D721Med (cell line): ENCODE measurements at places on chromosomes 7 and 10.
A peak's percentile ranks its signal among the peaks of the same experiment; 100 is the strongest.

- DNase-seq = no peak
Measured at GRCh38 chr10:35415505-35415904, 79.2 kb downstream of the CCNY start.

DNA sequence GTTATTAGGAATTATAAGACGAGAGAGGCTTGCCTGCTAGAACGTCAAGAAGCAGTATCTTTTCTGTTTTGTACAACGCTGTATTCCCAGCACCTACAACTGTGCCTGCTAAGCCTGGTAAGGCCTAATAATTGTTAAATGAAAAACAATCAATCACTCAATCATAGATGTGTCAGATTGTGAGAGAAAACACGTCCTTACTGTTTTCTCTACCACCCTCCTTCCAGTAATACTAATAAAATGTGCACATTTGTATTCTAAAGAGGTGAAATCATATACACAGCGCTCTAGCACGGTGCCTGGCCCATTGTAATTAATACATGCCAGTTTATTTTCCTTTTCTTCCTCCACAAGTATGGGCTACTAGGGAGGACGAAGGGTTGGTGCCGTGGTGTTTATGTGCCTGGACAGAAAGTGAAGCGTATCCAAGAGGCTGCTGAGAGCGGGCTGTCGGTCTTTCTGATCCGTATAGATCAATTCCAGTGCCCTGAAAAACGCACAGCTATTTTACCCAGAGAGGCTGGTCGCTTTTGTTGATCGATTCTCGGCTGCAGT, 1.5 kb upstream of the AUTS2 start:
- DNase-seq = no peak

- DNase-seq = no peak
Measured at GRCh38 chr10:95728526-95728925, 27.4 kb upstream of the ENTPD1 start.

- DNase-seq = no peak
Measured at GRCh38 chr7:100545360-100546128, 6.5 kb downstream of the AGFG2 start.

DNA sequence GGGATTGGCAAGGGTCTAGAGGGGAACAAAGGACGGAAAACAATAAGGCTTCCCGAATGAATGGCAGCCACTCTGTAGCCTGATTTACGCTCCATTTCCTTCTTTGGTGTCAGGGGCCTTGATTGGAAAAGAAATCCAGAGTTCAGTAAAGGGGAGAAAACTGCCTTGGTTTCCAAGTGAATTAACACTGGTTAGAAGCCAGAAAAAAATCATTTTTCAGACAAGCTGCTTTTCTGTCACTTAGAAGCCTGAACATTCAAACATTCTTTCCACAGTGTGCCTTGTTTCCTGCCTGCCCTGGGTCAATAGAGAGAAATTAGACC, 283 bp upstream of the TRDMT1 start:
- no peak for DNase-seq

DNA sequence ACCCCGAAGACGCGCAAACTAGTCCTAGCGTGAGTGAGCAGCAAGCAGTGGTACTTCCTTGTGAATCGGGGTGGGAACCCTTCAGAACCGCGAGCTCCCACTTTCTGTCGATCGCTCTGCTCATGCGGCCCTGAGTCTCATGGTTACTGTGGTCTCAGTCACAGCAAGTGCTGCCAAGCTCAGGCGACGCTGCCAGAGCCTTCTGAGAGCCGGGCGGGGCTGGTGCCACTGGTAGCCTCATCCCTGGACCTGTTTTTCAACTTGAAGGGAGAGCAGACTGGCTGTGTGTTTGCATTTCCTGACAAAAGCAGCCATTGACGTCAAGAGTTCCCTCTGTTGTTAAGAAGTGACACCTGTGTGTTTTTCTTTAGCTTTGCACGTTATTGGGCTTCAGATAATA, 32.9 kb upstream of the BHLHA15 start:
- no peak for DNase-seq

- DNase-seq = no peak
Measured at GRCh38 chr10:101969412-101969922, 86.5 kb downstream of the ARMH3 start.

- no peak for DNase-seq
Measured at GRCh38 chr10:120077707-120078492, 185.4 kb downstream of the SEC23IP start.

- DNase-seq = no peak
Measured at GRCh38 chr10:119656760-119657159, 5.6 kb downstream of the BAG3 start.

GRCh38 chr10:34454590-34455261, 360.4 kb downstream of the PARD3 start:
- no peak for DNase-seq

DNA sequence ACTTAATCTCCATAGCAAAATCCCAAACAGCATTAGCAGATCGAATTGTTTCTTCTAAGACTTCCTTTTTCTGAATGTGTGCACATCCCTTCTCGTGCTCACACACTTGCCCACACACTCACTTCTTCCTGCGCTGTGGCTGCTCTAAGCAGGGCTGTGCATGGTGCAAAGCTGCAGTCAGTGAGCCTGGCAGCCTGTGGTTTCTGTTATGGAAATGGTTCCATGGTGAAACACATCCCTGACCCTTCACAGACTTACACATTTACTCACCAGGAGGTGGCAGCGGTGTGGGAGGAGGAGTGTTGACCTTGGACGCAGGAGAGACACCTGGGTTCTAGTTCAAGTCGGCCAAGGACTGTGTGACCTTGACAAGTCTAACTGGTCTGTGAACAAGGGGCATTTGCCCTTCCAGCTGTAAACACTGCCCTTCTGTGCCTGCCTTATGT, 24.9 kb downstream of the MTURN start:
- no peak for DNase-seq

GRCh38 chr10:28959850-28960501, 282.7 kb downstream of the BAMBI start:
- DNase-seq = no peak

- DNase-seq = no peak
Measured at GRCh38 chr10:11146402-11147171, 128.9 kb downstream of the CELF2 start.

- DNase-seq = no peak
Measured at GRCh38 chr7:68158686-68159295, 1162.2 kb downstream of the TYW1 start.

DNA sequence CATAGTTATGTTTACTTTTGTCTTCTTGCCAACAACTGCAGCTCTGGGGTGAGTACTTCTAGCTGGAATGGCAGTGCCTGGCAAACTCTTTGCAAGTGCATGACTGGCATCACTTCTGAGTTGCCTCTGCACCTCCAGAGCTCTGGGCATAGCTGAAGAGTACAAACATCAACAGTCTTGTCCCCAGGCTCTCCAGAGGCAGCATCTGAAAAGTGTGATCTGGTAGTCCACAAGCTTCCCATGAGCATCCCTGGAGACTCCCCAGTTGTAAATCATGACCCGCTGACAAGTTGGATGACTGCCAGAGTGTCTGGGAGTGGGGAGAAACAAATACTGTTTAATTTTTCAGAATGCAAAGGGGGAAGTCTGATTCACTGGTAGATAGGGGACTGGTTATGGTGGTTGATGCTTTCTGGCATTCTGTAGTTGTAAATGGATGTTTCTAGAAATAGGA, 138.9 kb upstream of the CDK13 start:
- DNase-seq = no peak

DNA sequence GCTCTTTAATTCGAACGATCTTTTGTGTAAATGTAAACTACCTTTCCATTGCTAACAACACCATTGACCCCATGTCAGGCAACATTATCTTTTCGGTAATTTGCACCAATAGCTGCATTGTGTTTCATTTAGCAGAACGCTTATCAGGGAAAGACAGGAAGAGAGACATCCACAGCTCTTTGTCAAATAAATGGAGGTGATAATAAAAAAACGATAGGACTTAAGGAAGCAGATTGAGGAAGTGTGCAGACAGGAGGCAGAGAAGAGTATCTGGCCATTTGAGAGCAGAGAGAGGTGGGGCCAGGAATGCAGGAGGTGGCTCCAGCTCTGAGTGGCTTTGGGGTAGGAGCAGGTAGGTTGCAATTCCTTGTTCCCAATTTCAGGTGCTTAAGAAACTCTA, 37.5 kb upstream of the ADARB2 start:
- no peak for DNase-seq

- no peak for DNase-seq
Measured at GRCh38 chr10:95850791-95851190, 57.0 kb upstream of the CC2D2B start.

- no peak for DNase-seq
Measured at GRCh38 chr7:126780993-126781392, 471.7 kb downstream of the GRM8 start.

- no peak for DNase-seq
Measured at GRCh38 chr7:140417456-140418155, 13.7 kb downstream of the RAB19 start.

- DNase-seq = peak; percentile 11
Measured at GRCh38 chr10:69503001-69503895, 52.0 kb downstream of the TSPAN15 start.

DNA sequence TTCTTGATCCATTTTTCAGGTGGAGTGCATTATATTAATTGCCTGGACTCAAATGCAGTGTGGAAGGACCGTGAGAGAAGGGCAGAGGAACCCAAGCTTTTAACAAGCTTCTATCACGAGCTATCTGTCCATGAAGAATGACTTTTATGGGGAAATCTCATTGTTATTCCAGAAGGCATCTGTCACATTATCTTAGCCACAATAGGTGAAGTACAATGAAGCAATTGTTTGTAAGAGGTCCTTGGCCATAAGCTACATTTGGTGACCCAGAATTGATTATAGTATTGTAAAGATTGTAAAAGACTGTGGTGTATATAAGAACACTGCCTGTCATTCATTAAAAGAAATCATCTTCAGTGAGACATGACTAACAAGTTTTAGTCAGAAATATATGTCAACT, 58.6 kb upstream of the RELN start:
- DNase-seq = no peak

- no peak for DNase-seq
Measured at GRCh38 chr7:122133477-122133876, 10.6 kb downstream of the AASS start.

DNA sequence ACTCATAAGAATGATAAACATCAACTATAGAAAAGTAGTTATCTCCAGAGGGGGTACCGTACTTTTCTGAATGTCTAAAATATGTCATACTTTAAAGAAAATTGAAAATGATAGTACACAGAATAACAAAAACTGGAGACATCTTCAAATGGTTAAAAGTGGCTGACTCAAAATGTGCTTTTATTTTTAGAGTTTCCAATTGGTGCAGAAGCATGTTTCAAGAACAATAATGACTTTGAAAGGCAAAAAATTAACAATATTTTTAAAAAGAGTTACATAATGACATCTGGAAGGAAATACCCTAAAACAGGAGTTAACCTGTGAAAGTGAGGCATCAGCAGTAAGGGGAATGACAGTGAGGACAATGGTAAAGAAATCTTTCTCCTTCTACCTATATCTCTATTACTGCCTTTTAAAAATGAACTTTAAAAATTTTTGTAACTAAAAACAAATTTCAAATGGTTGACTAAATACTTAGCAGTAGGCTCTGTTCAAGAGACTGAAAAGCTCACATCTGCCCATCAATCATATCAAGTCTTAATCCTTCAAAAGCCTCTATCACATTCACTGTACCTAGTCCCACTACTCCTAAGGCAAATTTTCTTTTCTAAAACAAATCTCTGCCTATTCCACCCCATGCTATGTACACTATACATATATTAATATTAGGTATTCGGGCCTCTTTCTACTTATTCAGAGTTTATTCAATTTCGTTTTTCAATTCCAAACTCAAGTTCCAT, 3.0 kb downstream of the ASZ1 start:
- no peak for DNase-seq

- DNase-seq = no peak
Measured at GRCh38 chr10:69632516-69633199, 2.6 kb downstream of the FAM241B start.

GRCh38 chr10:48193556-48193955, 80.9 kb downstream of the FRMPD2 start:
- no peak for DNase-seq

DNA sequence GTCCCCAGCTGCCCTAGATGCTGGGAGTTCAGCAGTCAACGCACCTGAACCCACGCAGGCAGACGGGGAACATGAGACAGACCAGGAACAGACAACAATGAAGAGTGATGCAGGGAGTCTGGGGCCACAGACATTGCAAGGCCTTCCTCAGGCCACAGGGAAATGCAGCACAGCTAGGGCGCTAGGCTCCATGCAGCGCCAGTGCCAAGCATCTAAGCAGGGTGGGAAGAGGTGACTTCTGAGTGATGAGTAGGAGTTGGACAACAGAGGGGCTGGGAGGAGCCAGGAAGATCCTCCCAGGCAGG, 7.7 kb upstream of the RET start:
- no peak for DNase-seq

- no peak for DNase-seq
Measured at GRCh38 chr7:24580283-24580946, 7.2 kb downstream of the PALS2 start.

DNA sequence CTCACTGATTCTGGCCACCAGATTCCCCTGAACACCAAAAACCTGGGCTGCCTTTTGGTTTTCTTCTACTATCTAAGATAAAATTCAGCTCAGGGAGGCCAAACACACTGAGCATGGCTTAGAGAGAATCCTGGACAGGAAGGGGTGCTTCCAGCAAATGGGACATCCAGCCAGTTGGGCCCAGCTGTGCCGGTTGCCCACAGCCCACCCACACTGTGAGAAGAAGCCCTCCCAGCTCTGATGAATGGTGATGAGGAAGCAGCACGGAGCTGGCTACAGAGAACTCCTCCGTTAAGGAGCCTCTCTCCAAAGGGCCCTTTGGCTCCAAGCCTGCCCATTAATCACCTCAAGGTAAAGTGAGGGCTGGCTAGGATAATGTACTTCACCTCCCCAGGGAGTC, 15.9 kb downstream of the LRRC18 start:
- no peak for DNase-seq

DNA sequence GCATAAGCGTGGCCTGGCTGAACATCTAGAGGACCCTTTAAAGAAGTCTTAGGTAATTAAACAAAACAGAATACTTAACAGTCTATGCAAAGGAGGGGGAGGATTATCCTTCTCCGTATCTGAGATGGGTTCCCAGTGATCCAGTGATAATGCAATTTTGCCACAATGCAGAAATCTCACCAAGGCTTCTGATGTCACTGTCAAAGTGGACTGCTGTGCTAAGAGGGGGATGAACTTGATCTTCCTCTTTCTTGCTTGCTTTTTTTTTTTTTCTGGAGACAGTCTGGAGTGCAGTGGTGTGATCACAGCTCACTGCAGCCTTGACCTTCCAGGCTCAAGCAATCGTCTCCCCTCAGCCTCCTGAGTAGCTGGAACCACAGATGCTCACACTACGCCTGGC, 30.8 kb downstream of the GATA3 start:
- no peak for DNase-seq

- no peak for DNase-seq
Measured at GRCh38 chr10:47016564-47016963, 105.3 kb downstream of the PTPN20 start.

DNA sequence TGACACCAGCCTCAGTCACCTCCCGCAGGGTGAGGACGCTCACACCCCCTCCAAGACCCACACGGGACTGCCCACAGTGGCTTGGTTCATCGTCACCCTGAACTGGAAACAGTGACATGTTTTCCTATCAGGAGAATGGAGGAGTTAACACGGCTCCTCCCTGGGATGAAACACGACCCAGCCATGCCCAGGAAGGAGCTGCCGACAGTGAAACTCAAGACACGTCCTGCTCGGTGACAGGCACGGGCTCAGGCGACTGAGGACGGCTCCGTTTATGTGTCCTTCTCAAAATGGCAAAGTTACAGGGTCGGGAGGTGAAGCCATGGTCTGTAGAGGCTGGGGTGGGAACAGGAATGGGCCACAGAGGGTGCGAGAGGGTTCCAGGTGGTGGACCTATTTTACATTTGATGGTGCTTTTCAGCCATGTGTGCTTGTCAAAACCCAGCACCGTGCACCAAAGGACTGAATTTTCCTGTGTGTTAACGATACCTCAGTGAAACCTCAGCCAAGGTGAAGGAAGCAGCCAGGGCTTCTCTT, 272.4 kb downstream of the ADARB2 start:
- DNase-seq = no peak
